Endothelial cell (in vitro differentiated cells): ENCODE measurements at places on chromosomes 2 and 18. TPM values are rescaled to one million over a fixed set of nuclear protein-coding genes. Genes with fewer than 3 reads are reported as not detected.

DNA sequence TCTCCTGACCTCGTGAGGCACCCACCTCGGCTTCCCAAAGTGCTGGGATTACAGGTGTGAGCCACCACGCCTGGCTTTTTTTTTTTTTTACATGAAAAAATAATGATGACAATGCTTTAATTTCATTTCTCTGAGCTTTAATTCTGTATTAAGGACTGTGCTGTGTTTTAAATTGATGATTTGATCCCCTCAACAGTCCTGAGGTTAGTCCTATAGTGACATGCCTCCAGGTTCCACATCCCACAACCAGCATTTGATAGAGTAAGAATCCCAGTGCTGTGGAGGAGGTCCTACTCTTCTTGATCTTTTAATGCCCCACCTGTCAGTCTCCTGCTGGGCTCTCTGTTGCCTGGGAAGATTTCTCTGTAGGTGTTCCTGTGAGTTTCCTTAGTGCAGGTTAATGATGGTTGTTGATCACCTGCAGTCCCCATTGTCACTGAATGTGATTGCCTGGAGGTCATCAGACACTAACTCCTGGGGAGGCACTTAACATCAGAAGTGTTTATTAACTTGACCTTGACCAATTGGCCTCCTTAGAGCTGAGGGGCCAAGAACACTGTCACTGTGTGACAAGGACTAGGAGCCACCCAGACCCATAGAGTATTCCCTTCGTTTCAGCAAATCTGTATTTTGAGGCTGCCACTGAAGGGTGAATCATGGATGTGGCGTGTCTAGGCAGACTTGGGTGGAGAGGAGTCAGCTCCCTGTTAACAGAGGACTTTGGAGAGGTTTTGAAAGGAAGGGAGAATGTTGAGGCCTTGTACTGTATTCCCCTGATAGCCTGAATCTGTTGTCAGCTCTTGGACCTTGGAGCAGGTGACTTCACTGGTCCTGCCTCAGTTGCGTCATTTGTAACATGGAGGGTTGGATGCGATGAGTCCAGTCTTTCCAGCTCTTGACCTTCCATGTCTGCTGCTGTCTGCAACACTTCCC, 11.5 kb downstream of the ASAP2 start:
- peaks cover 45% of the 10 kb centered on the region for H3K4me1 ChIP-seq
- DNase-seq: no peak
- H3K36me3 ChIP-seq: peaks cover 9% of the 10 kb centered on the region
- H3K27me3 ChIP-seq: peaks cover 6% of the 10 kb centered on the region

DNA sequence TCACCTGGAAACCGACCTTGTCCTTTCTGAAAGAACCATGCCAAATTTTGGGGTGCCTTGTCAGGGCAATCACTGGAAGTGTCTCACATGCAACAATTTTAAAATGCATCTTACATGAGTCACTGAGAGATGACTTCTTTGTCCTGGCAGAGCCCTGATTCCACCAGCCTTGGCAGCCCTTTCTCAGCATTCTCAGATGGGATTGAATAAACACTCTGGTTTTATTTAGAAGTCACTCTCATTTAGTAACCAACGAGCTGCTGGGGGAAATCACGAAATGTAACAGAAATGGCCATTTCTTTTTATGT, 3.8 kb upstream of the ATP8B1 start:
- no peak for DNase-seq
- peaks cover 18% of the 10 kb centered on the region for H3K4me1 ChIP-seq
- H3K4me3 ChIP-seq: no peak overlapping the region

GRCh38 chr2:169741-170140, 94.1 kb downstream of the SH3YL1 start:
- DNase-seq: no peak
- peaks cover 5% of the 10 kb centered on the region for H3K4me1 ChIP-seq
- H3K27me3 ChIP-seq: no peaks in the 10 kb centered on the region

AMER3 gene
- 0.18 TPM for total RNA-seq

DNA sequence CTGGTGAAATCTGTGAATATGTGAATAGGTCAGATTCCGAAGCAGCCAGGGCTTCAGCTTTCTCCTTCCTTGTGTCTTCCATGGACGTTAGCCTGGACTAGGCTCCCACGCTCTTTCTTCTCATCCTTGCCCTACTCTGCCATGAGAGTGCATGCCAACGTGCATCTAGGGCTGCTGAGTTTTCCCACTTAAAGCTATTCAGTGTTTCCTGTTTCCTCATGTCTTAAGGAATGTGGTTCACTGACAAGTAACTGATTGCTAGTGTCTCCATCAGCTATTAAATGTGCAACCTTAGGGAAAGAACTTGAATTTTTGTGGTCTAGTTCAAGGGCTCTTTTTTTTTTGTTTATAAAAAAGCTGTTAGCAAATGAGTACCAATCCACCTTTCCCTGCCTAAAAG, 642.3 kb upstream of the LINC00305 start:
- DNase-seq: no peak
- no peak overlapping the region for H3K27ac ChIP-seq
- H3K27me3 ChIP-seq: no peaks in the 10 kb centered on the region
- no peaks in the 10 kb centered on the region for H3K4me1 ChIP-seq
- H3K4me3 ChIP-seq: no peak overlapping the region

SP140 gene
- total RNA-seq: not detected

DNA sequence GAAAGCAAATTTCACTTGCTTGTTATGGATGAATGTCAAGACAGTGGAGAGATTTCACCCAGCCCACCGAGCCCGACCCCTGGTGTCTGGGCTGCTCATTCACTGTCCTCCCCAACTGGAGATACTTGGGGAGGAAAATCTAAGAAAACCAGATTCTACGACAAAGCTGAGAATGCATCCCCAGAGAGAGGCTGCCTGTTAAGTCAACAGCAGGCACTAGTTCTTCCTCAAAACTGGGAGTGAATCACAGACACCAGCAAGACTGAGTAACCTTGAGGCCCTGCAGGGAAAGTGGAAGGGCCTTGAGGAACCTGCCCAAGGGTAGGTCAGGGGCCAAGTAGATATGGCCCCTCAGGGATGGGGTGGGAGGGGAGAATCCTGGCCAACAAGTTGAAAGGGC, 34.2 kb upstream of the MLPH start:
- H3K27me3 ChIP-seq: peaks cover 5% of the 10 kb centered on the region
- no peak for DNase-seq
- no peak overlapping the region for H3K4me3 ChIP-seq
- peaks cover 40% of the 10 kb centered on the region for H3K4me1 ChIP-seq

- no peak overlapping the region for H3K4me3 ChIP-seq
- H3K27ac ChIP-seq: no peak overlapping the region
- H3K36me3 ChIP-seq: no peaks in the 10 kb centered on the region
- no peak for DNase-seq
- peaks cover 8% of the 10 kb centered on the region for H3K27me3 ChIP-seq
- peaks cover 3% of the 10 kb centered on the region for H3K4me1 ChIP-seq
Measured at GRCh38 chr2:95014126-95014708, 11.3 kb upstream of the MAL start.

DNA sequence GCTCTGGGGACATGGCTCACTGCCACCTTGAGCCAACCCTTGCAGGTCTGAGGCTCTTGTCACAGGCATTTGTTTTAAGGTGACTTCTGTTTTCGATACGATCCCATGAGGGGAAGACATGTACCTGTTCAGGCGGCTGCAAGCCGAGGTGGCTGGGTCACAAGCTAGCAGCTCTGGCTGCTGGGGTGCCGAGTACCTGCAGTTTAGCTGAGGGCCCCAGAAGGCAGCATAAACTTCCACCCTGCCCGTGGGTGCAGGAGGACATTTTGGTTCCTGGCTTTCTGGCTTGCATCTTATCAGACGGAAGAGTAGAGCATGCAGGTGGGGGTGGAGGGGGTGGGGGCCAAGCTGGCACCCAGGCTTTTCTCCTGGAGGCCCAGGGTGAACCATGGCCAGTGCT, 28.4 kb downstream of the COA5 start:
- no peak overlapping the region for H3K27ac ChIP-seq
- DNase-seq: no peak
- no peaks in the 10 kb centered on the region for H3K4me1 ChIP-seq
- peaks cover 38% of the 10 kb centered on the region for H3K36me3 ChIP-seq
- peaks cover 4% of the 10 kb centered on the region for H3K27me3 ChIP-seq

DNA sequence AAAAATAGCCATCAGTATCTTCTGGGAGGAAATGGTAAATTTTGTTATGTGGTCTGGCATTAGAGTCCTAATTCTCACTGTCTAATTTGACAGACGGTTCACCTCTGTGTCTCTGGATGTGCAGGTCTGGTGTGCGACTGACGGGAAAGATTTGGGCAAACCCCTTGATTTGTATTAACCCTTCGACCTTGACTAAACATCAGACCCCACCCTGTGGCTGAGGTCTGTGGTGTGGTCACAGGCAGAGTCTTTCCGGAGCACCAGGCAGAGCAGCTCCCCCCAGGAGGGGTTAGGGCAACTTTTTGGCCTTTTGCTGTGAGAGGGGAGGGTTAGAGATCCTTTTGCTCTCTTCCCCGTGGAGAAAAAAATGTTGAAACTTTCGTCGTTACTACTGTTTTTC, 6.4 kb downstream of the TWIST2 start:
- H3K27me3 ChIP-seq: peaks cover 2% of the 10 kb centered on the region
- no peak overlapping the region for H3K4me3 ChIP-seq
- H3K36me3 ChIP-seq: no peaks in the 10 kb centered on the region
- DNase-seq: no peak
- no peak overlapping the region for H3K27ac ChIP-seq

GRCh38 chr2:96507957-96508520, 2.9 kb upstream of the NEURL3 start:
- peaks cover 3% of the 10 kb centered on the region for H3K36me3 ChIP-seq
- DNase-seq: peak; percentile 90
- peaks cover 4% of the 10 kb centered on the region for H3K4me1 ChIP-seq
- H3K27ac ChIP-seq: no peak overlapping the region
- peaks cover 15% of the 10 kb centered on the region for H3K27me3 ChIP-seq

TUBB8B gene
- total RNA-seq: 1.4 TPM

GRCh38 chr2:236568068-236568921, 1.3 kb upstream of the ACKR3 start:
- H3K4me3 ChIP-seq: peak overlapping the region; percentile 62
- peaks cover 36% of the 10 kb centered on the region for H3K4me1 ChIP-seq
- H3K27me3 ChIP-seq: peaks cover 4% of the 10 kb centered on the region
- H3K27ac ChIP-seq: no peak overlapping the region
- H3K36me3 ChIP-seq: peaks cover 3% of the 10 kb centered on the region

DNA sequence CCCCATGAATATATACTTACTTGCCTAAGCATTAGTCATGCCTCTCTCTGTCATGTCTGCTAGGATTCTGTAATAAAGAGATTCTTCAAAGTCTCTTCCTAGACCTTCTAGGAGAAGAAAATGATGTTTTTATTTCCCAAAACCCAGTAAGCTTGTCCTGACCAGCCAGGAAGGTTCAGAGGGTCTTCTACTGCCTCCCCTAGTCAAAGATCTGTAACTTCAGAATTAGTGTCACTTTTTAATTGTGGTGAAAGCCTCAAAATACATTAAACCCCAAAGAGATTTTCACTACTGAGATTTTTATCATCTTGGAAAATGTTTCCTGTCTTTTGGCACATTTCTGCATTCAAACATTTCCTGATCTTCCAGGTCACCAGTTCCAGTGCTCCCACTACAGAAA, 232.9 kb upstream of the STK17B start:
- no peaks in the 10 kb centered on the region for H3K36me3 ChIP-seq
- no peak overlapping the region for H3K27ac ChIP-seq
- H3K4me3 ChIP-seq: no peak overlapping the region
- H3K4me1 ChIP-seq: peaks cover 30% of the 10 kb centered on the region
- H3K27me3 ChIP-seq: no peaks in the 10 kb centered on the region
- DNase-seq: no peak

- H3K27me3 ChIP-seq: peaks cover 7% of the 10 kb centered on the region
- H3K36me3 ChIP-seq: peaks cover 5% of the 10 kb centered on the region
- peaks cover 6% of the 10 kb centered on the region for H3K4me1 ChIP-seq
- no peak overlapping the region for H3K27ac ChIP-seq
- H3K4me3 ChIP-seq: no peak overlapping the region
- no peak for DNase-seq
Measured at GRCh38 chr2:109513749-109514588, 99.8 kb downstream of the SEPTIN10 start.

- H3K27ac ChIP-seq: no peak overlapping the region
- H3K27me3 ChIP-seq: peaks cover 8% of the 10 kb centered on the region
- no peaks in the 10 kb centered on the region for H3K36me3 ChIP-seq
- peak; percentile 23 for DNase-seq
- H3K4me3 ChIP-seq: no peak overlapping the region
Measured at GRCh38 chr18:7174344-7175095, 56.4 kb upstream of the LRRC30 start.

- no peaks in the 10 kb centered on the region for H3K36me3 ChIP-seq
- peak; percentile 78 for DNase-seq
- peak within 1 kb of the TSS; percentile 70 for H3K27ac ChIP-seq
- H3K4me1 ChIP-seq: peaks cover 20% of the 10 kb centered on the region
Measured at GRCh38 chr2:98086491-98087446, at the start of gene VWA3B. Gene VWA3B, plus strand, starts transcription at chr2:98087167. Its CDS starts 5,926 bp downstream, at chr2:98093093.

COX5B gene
- 191 TPM for total RNA-seq

AP1S3 gene
- total RNA-seq: 0.80 TPM

RGPD8 gene
- 11.8 TPM for total RNA-seq

GRCh38 chr2:85547089-85547858, 8.3 kb downstream of the MAT2A start:
- H3K27ac ChIP-seq: peak overlapping the region; percentile 62
- no peak for DNase-seq
- H3K4me1 ChIP-seq: peaks cover 54% of the 10 kb centered on the region
- no peak overlapping the region for H3K4me3 ChIP-seq
- H3K36me3 ChIP-seq: peaks cover 64% of the 10 kb centered on the region

DNA sequence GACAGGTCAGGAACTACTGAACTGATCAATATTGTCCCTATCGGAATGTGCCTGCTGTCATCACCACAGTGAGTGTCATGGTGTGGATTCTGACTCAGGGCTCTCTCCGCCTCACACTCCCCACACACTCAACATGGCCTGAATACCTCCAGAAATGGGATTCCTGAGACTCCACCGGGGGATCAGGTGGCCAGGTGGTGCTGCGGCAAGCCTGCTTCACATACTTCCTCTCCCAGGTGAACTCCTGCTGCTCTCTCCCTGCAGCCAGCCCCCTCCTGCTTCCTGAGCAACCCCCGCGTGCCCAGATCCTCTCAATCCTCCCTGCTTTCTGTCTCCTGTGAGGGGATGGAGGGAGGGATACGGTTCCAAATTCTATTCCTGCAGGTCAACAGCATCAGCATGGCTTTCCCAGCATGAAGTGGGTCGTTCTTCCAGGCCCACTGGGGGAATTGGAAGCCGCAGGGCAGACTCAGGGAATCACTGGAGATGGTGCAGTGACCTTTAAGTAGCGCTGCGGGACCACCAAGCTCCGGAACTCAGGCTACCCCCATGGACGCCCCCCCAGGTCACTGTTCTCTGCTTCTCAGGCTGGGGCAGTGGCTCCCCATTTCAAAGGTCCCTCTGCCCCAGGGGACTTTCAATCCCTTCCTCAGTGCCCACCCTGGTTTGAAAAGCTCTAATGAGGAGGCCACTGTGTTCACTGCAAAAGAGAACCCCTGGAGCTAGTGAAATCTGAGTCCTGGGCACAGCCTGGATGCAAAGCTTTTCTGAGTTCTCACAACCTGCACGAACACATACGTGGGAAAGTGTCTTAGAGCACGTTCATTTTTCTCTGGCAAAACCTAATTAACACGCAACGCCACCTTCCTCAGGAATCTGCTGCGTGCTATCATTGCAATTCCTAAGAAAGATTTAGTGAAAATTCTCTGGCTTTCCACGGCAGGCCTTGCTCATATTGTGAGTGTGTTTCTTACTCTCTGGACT, 168.4 kb downstream of the ZFP36L2 start:
- DNase-seq: no peak
- H3K4me1 ChIP-seq: peaks cover 15% of the 10 kb centered on the region
- peaks cover 12% of the 10 kb centered on the region for H3K27me3 ChIP-seq
- H3K4me3 ChIP-seq: no peak overlapping the region
- no peak overlapping the region for H3K27ac ChIP-seq
- peaks cover 6% of the 10 kb centered on the region for H3K36me3 ChIP-seq

MAIP1 gene
- 18.0 TPM for total RNA-seq

ASAP2 gene
- total RNA-seq: 31.8 TPM

LRP1B gene
- 1.4 TPM for total RNA-seq

NAT8 gene
- total RNA-seq: not detected
